Occipital lobe (tissue), 3 donors: ENCODE measurements at places on chromosomes 3 and 15. TPM values are rescaled to one million over a fixed set of nuclear protein-coding genes. Genes with fewer than 3 reads are reported as not detected.

LRRK1 gene
- 1.4 TPM for total RNA-seq

SMCO1 gene
- total RNA-seq = not detected

PLA2G4F gene
- not detected for total RNA-seq

ZNF621 gene
- total RNA-seq = 10.9 TPM

AHSG gene
- total RNA-seq = 0.47 TPM

GRIP2 gene
- total RNA-seq = 9.7 TPM

FBXL22 gene
- 0.47 TPM for total RNA-seq

ALDH1A2 gene
- total RNA-seq = 6.1 TPM

TGM4 gene
- total RNA-seq = not detected

COL6A6 gene
- total RNA-seq = 0.31 TPM

CLK3 gene
- total RNA-seq = 27.0 TPM

SORD gene
- 5.1 TPM for total RNA-seq

UBXN7 gene
- 65.0 TPM for total RNA-seq

TRA2B gene
- total RNA-seq = 174 TPM

SLC28A1 gene
- total RNA-seq = not detected

TNIK gene
- total RNA-seq = 76.7 TPM

GREM1 gene
- 3.4 TPM for total RNA-seq

GPR149 gene
- 0.16 TPM for total RNA-seq

HDGFL3 gene
- total RNA-seq = 149 TPM

CAND2 gene
- total RNA-seq = 14.5 TPM

ADAMTS17 gene
- total RNA-seq = 5.1 TPM

PRTG gene
- 3.0 TPM for total RNA-seq

KBTBD13 gene
- not detected for total RNA-seq

TTLL13 gene
- 0.31 TPM for total RNA-seq

P3H2 gene
- total RNA-seq = 2.8 TPM

ECE2 gene
- total RNA-seq = 2.2 TPM

CCDC174 gene
- 11.7 TPM for total RNA-seq

RHCG gene
- total RNA-seq = 2.7 TPM

RLBP1 gene
- 2.3 TPM for total RNA-seq

TMEM207 gene
- not detected for total RNA-seq

ZIC1 gene
- 15.6 TPM for total RNA-seq

ESYT3 gene
- total RNA-seq = 0.31 TPM

PPARG gene
- 0.94 TPM for total RNA-seq

STRC gene
- 0.47 TPM for total RNA-seq

PRRT3 gene
- 4.1 TPM for total RNA-seq

GRM2 gene
- 12.5 TPM for total RNA-seq

RUVBL1 gene
- total RNA-seq = 38.5 TPM

HPS3 gene
- total RNA-seq = 29.0 TPM

GOLGA8J gene
- total RNA-seq = not detected
